ENCODE measurements at places on chromosomes 7 and 10. TPM values are rescaled to one million over a fixed set of nuclear protein-coding genes. Genes with fewer than 3 reads are reported as not detected.
A peak's percentile ranks its signal among the peaks of the same experiment; 100 is the strongest.

KLHDC10 gene
- 77.9 TPM for total RNA-seq

HYAL4 gene
- total RNA-seq: not detected

LRIT1 gene
- not detected for total RNA-seq

ETV1 gene
- total RNA-seq: 11.8 TPM

EBF3 gene
- 44.4 TPM for total RNA-seq

AOC1 gene
- total RNA-seq: not detected

DNA sequence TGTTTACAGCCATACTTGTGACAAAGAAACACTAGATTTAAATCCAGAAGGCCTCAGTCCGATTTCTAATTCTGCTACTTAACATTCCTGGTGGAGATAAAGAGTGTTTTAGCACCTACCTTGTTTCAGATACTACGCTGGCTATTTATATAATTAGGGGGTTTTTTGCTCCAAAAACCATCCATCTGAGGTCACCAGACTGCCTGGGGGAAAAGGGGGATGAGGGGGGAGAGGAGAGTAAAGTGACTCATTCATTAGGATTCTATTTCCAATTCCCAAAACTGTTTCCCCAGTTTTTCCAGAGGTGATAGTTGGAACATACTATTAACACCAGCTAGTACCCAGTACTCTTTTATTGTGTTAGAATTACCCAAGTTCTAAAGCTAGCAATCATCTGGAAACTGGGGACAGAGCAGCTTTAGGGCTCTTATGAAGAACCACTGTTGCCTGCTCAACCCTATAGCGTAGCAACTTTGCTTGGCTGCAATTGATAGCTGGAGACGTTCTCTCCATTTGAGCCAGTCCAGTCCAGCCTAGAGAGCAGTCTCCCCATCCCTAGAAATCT is 6.6 kb downstream of the GCC1 start:
- no peak for DNase-seq

DNA sequence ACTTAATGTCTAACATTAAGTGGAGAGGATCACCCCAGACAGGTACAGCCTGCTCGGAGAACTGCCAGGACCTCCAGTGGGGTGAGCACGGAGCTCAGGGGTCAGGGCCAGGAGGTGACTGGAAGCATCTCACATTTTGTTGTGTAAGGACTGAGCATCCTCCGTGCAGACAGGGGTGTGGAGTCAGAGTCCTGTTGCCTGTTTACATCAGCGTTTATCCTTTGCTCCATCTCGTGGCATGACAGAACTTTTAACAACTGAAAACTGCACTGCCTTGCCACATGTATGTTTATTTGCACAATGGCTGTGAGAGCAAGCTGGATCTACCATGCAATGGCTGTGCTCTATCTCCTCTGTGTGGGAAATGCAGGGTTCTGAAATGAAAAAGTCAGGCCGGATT is 175.4 kb upstream of the AKR1E2 start:
- DNase-seq: peak; percentile 28

DNA sequence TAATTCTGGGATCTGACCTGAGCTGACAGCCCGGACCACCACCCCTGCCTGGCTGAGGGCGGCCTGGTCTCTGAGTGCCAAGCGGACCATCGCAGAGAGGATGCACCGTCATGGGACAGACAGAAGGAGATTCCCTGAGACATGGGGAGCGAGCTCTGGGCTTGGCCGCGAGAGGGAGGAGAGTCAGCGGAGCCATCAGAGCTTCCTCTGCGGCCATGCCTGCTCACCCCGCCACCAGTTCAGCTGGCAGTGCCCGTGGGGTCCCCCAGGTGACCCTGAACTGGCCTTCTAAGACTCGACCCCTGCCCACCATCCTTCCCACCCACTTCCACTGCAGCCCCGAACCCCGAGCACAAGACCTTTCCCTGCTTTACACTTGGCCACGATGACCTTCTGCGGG is 152.8 kb downstream of the TCERG1L start:
- DNase-seq: no peak

DNA sequence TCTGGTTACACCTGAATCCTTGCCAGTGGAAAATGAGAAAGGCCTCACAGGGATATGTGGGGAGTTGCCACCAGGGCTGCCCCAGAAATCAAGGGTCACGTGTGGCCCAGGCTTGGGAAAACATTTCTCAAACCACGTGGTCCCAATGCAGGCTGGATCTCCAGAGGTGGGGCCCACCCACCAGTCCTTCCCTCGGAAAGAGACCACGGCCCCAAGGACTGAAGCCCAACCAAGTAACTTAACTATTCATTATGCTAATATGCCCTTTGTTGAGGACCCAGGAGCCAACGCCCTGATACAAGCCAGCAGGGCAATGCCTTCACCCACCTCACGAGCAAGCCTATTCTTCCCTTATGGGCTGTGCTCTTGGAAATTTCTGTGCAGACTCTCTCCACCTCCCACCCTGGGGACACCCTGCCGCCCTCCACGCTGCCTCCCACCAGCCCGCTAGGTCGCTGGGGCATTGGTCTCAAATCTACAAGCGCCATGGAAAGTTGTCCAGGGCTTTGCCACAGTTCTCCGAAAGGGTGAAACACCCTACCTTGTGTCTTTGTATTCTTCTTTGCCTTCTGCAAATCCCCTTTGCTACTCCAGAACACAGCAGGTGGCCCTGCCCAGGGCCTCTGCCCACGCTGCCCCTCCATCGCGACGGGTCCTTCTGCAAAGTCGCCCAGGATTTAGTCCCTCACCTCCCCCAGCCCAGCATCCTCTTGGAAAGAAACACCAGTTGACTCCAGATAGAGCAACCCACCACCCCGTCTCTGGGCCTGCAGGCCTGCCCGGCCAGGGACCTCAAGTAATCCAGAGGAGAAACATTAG is 8.8 kb downstream of the TNS3 start:
- no peak for DNase-seq

DNA sequence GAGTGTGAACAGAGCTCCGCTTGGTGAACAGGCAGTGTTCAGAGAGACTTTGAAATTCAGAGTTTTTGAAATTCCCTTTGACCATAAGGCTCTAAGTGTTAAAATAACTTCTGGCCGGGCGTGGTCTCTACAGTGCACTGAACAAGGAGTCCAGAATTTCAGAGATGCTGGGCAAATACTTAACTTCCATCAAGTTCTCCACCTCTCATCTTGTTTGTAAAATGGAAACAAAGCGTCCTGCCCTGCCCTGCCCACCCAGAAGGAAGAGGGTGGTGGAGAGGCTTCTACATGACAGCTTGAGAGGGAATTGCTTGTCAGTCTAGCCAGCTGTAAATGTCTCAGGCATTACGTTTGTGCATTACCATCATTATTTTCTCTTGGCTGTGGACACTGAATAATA is 102.6 kb downstream of the RGS10 start:
- no peak for DNase-seq

- DNase-seq: no peak
These were observed 73.3 kb downstream of the DNAH11 start for GRCh38 chr7:21616091-21616490.

DNA sequence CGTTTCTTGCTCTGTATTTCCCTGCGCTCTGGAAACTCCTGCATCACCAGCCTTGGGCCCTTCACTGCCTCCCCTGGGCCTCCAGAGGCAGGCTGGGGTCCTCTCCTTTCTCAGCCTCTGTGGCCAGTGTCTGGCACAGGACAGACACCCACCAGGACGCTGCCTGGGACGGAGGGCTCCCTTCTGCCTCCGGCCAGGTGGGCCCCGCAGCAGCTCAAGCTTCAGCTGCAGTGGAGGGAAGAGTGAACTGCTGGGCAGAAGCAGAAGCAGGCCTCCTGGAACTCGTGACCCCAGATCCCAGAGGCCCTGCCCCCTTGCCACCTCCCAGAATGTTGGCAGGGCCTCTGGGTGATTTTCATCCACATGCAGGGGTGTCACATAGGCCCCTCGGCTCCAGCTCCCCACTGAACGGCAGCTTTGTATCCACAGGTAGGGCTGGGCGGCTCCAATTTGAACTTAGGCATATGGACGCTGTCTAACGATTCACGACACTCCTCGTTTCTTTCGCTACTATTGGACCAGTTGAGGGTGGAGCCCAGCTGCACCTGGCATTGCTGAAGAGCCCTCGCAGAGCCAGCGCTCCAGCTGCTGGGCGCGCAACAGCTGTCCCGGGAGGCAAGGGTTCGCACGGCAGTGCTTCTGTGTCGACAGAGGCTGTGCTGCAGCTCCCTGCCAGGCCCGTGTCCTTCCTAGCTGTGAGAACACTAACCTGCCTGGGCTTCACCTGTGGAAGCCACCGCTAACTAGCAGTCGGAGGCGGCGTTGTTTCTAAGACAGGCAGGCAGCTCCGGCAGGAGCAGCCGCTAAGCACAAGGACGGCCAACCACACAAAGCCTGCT is 18.4 kb upstream of the GPR146 start:
- peak; percentile 94 for DNase-seq

GRCh38 chr10:86918022-86918471 is 39.4 kb downstream of the MMRN2 start:
- no peak for DNase-seq

Measured in tongue (tissue), 3 donors.